ENCODE measurements at places on chromosomes 6 and 20. TPM values are rescaled to one million over a fixed set of nuclear protein-coding genes. Genes with fewer than 3 reads are reported as not detected.

DNA sequence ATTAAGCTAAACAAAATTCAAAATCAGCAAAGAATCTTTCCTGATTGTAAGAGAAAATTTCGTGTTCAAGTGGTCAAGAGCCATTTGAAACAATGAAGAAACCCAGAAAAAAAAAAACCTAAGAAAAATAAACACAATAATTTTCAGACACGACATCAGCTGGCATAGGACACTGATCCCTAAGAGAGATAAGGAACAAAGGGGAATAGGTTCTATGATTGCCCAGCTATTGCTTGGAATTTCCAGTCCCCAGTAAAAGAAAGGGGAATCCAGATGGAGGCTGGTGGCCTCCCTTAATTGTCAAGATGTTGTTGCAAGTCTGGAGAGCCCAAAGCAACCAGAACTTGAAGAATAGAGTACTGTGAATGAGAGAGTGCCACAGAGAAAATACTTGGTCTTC is 48.5 kb downstream of the COL12A1 start:
- peaks cover under 1% of the 10 kb centered on the region for H3K36me3 ChIP-seq
- no peak overlapping the region for H3K4me3 ChIP-seq
- H3K27me3 ChIP-seq = no peaks in the 10 kb centered on the region
- peaks cover 12% of the 10 kb centered on the region for H3K4me1 ChIP-seq
- DNase-seq = no peak

GRCh38 chr6:100185615-100186014 is 191.6 kb upstream of the MCHR2 start:
- H3K27me3 ChIP-seq = no peaks in the 10 kb centered on the region
- H3K4me3 ChIP-seq = no peak overlapping the region
- no peaks in the 10 kb centered on the region for H3K4me1 ChIP-seq
- H3K27ac ChIP-seq = no peak overlapping the region

DNA sequence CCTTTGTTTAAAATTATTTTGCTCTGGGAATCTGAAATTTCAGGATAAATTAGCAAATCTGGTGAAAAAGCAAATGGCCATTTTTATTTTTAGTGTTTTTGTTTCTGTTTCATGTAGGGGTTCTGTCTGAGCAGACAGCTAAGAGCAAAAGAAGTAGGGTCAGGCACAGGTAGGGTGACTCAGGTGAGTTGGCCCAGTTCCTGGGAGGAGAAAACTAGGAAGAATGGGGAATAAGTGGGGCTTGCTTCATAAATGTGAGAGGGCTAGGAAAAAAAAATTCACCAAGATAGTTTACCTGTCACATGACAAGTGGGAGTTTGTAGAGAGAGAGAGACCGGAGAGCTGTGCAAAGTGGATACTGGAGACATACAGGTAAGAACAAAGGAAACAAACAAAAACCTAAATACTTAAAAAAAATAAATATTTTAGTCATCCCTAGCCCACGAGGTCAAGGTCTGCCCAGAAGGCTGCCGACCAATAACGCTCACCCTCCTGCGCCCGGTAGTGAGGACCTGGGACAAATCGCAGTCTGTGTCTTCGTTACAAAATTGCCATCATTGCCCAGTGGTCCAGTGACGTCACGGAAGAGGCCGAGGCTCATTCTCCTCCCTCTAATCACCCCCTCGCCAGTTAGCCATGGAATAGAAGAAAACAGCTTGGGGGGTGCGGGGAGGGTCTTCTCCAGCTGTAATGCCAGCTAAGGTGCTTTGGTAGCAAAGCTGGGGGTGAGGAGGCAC is 2.3 kb downstream of the THBD start:
- DNase-seq = no peak
- H3K27me3 ChIP-seq = peaks cover 44% of the 10 kb centered on the region
- H3K4me1 ChIP-seq = peaks cover 35% of the 10 kb centered on the region
- H3K36me3 ChIP-seq = no peaks in the 10 kb centered on the region
- H3K27ac ChIP-seq = peak overlapping the region; percentile 70
- peak overlapping the region; percentile 54 for H3K4me3 ChIP-seq

GRCh38 chr6:159493231-159493897 is 199.7 kb downstream of the SOD2 start:
- H3K36me3 ChIP-seq = no peaks in the 10 kb centered on the region
- no peak overlapping the region for H3K27ac ChIP-seq
- H3K4me3 ChIP-seq = no peak overlapping the region
- no peaks in the 10 kb centered on the region for H3K4me1 ChIP-seq
- DNase-seq = no peak

GRCh38 chr6:170223718-170224693 is 66.9 kb downstream of the DLL1 start:
- DNase-seq = peak; percentile 57
- H3K27ac ChIP-seq = no peak overlapping the region
- no peak overlapping the region for H3K4me3 ChIP-seq
- H3K27me3 ChIP-seq = no peaks in the 10 kb centered on the region
- H3K4me1 ChIP-seq = no peaks in the 10 kb centered on the region

- DNase-seq = no peak
- no peak overlapping the region for H3K4me3 ChIP-seq
- H3K27me3 ChIP-seq = no peaks in the 10 kb centered on the region
- H3K36me3 ChIP-seq = no peaks in the 10 kb centered on the region
Observed at GRCh38 chr6:158158123-158158522, 9.9 kb downstream of the SERAC1 start.

DNA sequence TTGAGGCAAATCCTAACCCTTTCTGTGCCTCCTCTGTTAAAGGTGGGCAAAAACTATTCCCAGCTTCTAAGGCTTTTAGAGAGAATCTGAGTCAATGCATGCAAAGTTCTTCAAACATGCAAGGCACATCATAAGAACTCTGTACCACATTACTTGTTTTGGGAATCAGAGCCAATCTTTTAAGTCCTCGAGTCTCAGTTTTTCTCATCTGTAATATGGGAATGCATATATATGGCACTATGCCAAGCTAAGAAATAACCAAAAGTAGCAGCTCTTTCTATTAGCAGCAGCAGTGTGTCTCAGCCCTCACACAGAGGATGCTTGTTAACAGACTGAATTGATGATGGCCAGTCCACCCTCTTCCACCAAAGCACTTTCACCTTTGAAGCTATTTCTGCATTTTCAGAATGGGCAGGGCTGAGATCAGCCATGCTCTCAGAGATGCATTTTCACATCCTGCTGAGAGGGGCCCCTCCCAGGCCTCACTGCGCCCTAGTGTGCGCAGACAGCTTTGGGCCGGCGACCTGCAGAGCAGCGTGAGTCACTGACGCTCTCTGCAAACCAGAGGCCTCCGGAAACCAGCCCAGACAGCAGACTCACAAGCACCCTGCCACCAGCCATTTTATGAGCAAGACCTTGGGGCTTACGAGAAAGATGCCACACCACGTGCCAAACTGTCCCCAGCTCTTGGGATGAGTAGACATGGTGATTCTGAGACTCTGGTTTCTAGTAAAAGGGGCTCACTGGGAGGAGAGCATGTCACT is 138.0 kb downstream of the NFATC2 start:
- H3K4me1 ChIP-seq = no peaks in the 10 kb centered on the region
- H3K4me3 ChIP-seq = no peak overlapping the region
- no peaks in the 10 kb centered on the region for H3K27me3 ChIP-seq
- no peaks in the 10 kb centered on the region for H3K36me3 ChIP-seq
- H3K27ac ChIP-seq = no peak overlapping the region
- DNase-seq = no peak

DNA sequence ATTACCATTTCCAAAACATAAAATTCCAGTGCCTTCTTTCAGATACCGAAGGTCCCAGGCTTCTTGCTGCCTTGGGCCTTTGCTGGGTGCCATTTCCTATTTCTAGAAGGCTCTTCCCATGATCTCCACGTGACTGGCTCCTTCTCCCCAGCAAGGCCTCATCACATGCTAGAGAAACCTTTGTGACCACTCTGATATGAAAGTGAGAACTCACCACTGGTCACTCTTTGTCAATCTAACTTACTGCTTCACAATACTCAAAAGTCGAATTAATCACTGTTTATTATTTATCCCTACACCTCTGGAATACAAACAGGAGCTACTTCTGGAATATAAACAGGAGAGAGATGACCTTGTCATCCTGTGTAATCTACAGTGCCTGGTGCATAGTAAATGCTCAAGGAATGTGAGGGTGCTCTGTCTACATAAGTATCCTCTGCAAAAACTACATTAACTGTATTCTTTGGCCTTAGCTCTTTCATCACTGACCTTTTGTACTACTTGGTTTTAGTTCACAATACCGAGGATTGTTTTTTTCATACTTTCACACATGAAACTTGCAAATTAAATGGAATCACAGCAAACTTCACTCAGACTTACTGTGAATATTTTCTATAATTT is 1.6 kb downstream of the STX7 start:
- H3K27me3 ChIP-seq = no peaks in the 10 kb centered on the region
- H3K27ac ChIP-seq = peak overlapping the region; percentile 6
- no peaks in the 10 kb centered on the region for H3K36me3 ChIP-seq
- H3K4me1 ChIP-seq = peaks cover 35% of the 10 kb centered on the region
- H3K4me3 ChIP-seq = peak overlapping the region; percentile 78

- H3K4me1 ChIP-seq = peaks cover 26% of the 10 kb centered on the region
- no peak overlapping the region for H3K27ac ChIP-seq
- no peaks in the 10 kb centered on the region for H3K36me3 ChIP-seq
- H3K4me3 ChIP-seq = no peak overlapping the region
- H3K27me3 ChIP-seq = no peaks in the 10 kb centered on the region
- DNase-seq = no peak
Observed at GRCh38 chr6:42314571-42315258, 97.1 kb upstream of the MRPS10 start.

DNA sequence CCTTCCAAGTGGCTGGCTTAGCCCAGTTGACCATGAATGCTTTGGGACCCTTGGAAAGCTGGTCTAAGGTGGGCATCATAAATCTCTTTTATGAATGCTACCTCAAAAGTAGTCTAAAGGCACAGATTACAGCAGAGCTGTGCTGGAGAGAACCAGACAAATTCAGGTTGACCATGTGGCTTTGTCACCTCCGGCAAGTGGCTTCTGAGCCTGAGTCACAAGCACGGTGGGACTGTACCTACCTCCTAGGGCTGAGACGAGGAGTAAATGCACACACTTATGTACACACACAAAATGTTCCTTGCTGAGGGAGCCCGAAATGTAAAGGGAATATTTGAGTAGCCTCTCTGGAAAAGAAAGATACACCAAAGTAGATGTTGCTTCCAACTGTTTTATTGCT is 155.9 kb downstream of the NFATC2 start:
- no peak overlapping the region for H3K27ac ChIP-seq
- H3K36me3 ChIP-seq = peaks cover 10% of the 10 kb centered on the region
- DNase-seq = peak; percentile 22
- H3K27me3 ChIP-seq = no peaks in the 10 kb centered on the region

Gene SMPDL3A
- 9.5 TPM for total RNA-seq

Measured in sigmoid colon (tissue), 7 donors.